ENCODE measurements at places on chromosomes 2 and 18. TPM values are rescaled to one million over a fixed set of nuclear protein-coding genes. Genes with fewer than 3 reads are reported as not detected.
A peak's percentile ranks its signal among the peaks of the same experiment; 100 is the strongest.

DNA sequence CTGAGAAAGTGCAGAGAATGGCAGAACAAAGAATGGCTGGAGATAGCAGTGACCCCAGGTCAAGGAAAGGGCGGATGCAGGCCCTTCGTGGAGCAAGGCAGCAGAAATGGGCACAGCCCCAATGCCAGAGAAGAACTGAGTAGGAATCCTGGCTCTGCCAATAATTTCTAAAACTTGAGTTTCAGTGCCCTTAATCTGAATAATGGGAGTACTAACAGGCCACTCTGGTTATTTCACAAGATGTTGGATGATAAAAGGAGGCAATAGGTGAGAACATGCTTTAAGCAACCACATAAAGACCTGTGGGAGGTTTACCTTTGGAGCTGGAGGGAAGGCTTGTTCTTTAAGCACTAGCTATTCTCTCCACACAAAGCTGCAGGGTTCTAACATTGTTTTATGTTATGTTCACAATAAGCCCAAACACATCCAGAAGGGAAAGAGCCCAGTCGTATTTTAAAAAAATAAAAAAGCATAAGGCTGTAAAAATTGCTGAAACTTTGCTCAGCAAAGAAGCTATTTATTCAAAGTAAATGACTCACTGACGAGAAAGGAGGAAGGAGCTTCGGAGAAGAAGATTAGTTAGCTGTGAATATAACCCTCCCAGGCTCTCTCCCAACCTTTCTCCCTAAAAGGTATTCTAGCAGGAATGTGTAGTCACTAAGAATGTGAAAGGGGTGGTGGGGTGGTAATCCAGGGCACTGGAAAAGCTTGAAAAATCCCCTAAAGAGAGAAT, 470.2 kb downstream of the TXNL1 start:
- H3K36me3 ChIP-seq, result no peaks in the 10 kb centered on the region
- H3K27me3 ChIP-seq, result no peaks in the 10 kb centered on the region
- no peak for DNase-seq
- H3K4me3 ChIP-seq, result no peak overlapping the region
- no peaks in the 10 kb centered on the region for H3K4me1 ChIP-seq
- H3K27ac ChIP-seq, result peak overlapping the region; percentile 6

- H3K27me3 ChIP-seq, result no peaks in the 10 kb centered on the region
- no peaks in the 10 kb centered on the region for H3K36me3 ChIP-seq
- H3K27ac ChIP-seq, result no peak overlapping the region
- H3K4me3 ChIP-seq, result peak overlapping the region; percentile 64
These were observed 9.5 kb upstream of the PROC start for GRCh38 chr2:127408807-127409099.

- H3K27me3 ChIP-seq, result no peaks in the 10 kb centered on the region
- peak; percentile 63 for DNase-seq
- H3K27ac ChIP-seq, result no peak overlapping the region
- peaks cover 3% of the 10 kb centered on the region for H3K4me1 ChIP-seq
- H3K4me3 ChIP-seq, result no peak overlapping the region
- H3K36me3 ChIP-seq, result no peaks in the 10 kb centered on the region
These were observed 17.3 kb downstream of the ALPK2 start for GRCh38 chr18:58611395-58612131.

DNA sequence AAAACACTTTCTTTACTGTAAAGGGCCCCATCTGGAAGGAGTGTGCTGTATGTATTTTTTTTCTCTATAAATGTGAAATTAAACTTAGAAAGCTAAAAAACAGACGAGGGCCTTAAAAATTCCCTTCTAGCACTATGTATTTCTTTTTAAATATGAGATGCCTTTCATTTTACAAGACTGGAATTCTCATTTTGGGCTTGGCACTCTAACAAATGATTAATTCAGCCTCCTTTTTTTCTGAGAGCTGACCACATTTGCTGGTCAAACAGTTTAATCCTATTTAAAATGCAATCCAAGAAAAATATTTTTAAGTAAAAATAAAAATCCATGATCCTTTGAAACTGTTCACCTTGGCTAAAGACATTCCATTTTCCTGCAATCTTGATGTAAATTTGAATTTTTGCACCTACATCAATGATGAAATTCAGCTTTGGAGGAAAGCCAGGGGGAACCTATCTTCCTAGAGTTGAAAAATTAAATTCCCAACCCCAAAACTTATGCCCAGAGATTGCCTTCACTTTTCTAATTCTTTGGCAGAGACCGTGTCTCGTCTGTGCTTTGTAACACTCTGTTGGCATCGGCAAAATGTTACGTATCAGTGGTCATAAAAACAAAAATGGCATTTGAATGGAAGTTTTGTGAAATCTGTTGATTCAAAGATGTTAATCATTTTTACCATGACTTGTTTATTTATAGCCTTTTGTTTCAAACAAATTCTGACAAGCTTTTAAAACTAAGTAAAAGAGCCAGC, 284.5 kb downstream of the ZNF521 start:
- H3K4me3 ChIP-seq, result no peak overlapping the region
- no peak for DNase-seq
- H3K4me1 ChIP-seq, result no peaks in the 10 kb centered on the region

- H3K4me1 ChIP-seq, result no peaks in the 10 kb centered on the region
- no peaks in the 10 kb centered on the region for H3K27me3 ChIP-seq
- H3K4me3 ChIP-seq, result no peak overlapping the region
- no peaks in the 10 kb centered on the region for H3K36me3 ChIP-seq
- no peak for DNase-seq
These were observed 140.5 kb downstream of the SRBD1 start for GRCh38 chr2:45470531-45470930.

DNA sequence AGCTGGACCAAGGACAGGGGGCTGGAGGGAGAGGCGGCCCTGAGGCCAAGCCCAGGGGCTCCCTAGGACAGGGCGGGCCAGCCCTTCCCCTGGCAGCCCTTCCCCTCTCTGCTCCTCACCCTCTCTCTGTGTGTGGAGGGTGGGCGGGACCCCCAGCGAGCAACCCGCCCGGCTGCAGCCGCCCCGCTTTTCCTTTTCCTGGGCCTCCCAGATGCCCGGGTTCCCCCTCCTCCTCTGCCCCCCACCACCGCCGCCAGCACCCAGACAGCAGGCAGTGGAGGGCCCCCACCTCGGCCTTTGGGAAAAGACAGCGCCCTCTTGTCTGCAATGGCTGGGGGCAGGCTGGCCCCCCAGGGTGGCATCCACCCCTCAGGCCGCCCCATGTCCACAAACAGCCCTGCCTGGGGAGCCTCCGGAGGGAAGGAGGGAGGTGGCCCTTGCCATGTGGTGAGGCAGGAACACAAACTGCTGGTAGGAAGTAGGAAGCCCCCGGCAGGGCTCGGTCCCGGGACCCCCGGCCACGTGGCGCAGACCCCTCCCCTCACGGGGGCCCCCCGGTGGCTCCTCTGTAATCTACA, 135.1 kb upstream of the CTDP1 start:
- DNase-seq, result no peak
- no peak overlapping the region for H3K4me3 ChIP-seq
- H3K4me1 ChIP-seq, result no peaks in the 10 kb centered on the region
- no peaks in the 10 kb centered on the region for H3K36me3 ChIP-seq

- H3K27ac ChIP-seq, result no peak overlapping the region
- no peaks in the 10 kb centered on the region for H3K27me3 ChIP-seq
- no peak overlapping the region for H3K4me3 ChIP-seq
- no peaks in the 10 kb centered on the region for H3K4me1 ChIP-seq
- no peak for DNase-seq
These were observed 118.9 kb downstream of the RDH14 start for GRCh38 chr2:18441583-18441982.

DNA sequence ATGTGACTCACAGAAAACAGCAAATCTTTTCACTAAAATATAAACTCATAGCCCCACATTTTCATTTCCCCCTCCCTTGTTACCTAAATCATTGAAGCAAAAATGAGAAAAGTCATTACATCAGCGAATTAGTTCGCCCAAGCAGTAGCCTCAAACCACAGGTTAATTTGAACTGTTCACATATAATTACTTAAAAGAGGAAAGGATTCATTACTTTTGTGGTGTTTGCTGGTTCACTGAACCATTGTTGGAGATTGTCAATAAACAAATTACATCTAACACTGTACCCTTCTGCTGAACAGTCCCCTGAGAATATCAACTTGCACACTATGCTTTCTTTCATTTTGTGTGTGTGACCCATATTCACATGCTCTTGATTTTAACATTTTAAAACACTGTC, 238.7 kb downstream of the ERBB4 start:
- no peaks in the 10 kb centered on the region for H3K27me3 ChIP-seq
- H3K27ac ChIP-seq, result no peak overlapping the region

DNA sequence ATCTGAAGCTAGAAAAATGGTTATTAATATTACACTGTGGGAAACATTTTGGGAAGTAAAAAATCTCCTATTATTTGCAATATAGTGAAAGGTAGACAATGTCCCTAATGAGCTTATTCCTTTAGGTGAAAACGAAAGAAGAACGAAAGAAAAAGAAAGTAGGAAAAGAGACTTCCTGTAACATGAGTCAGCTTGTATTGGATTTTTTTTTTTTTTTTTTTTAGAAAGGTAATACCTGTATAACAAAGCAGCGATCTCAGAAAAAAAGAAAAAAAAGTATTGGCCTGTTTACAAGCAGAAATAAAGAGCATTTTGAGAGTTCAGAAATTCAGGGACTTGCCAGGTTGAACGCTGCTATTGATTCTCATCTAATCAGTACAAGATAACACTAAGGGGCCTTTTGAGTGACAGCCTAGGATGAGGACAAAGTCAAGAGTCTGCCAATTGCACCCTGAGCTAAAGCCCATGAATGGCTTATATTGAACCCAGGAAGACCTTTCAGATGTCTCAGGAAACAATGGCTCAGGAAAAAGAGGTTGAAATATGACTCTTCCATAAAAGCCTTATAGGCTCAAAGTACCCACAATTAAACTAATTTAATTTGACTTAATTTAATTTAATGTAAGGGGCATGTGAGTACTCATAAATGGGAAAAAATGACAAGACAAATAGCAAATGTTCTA, 615.6 kb upstream of the CDH2 start:
- DNase-seq, result no peak
- H3K4me1 ChIP-seq, result no peaks in the 10 kb centered on the region
- H3K4me3 ChIP-seq, result no peak overlapping the region
- no peaks in the 10 kb centered on the region for H3K36me3 ChIP-seq

DNA sequence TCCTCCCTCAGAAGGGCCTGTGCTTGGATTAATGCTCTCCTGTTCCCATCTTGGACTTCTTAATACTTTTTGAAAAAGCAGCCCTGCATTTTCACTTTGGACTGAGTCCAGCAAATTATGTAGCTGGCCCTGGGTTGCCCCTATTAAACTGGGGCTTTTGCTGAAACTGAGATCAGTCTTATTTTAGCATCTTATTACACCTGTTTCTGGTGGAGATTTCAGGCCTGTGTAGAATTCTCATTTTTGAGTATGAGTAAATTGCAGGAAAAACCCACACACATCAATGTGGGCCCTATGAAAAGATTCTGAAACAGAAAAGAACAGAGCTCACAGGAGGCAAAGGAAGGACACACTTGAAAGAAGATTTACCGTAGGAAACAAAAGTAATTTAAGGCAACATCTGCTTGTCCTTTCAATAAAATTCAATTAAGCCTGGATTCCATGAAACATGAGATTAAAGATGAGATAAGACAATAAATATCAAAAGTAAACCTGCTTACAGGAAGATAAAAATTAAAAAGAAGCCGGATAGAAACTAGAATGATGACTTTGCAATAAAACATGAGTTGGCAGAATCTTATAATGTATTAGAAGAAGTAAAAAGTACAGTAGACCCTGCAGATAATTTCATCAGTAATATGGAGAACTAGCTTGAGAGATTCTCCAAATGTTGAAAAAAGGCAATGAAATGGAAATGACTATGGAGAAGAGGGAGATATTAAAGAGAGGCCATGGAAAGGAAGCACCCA, 90.7 kb upstream of the GCFC2 start:
- no peaks in the 10 kb centered on the region for H3K27me3 ChIP-seq
- no peak overlapping the region for H3K4me3 ChIP-seq
- H3K4me1 ChIP-seq, result 0 out of 2 replicates have a peak, but pooled peaks cover 2% of the 10 kb centered on the region
- no peak for DNase-seq
- H3K27ac ChIP-seq, result no peak overlapping the region

- no peaks in the 10 kb centered on the region for H3K4me1 ChIP-seq
- H3K36me3 ChIP-seq, result no peaks in the 10 kb centered on the region
- no peak overlapping the region for H3K4me3 ChIP-seq
These were observed 8.7 kb upstream of the NGEF start for GRCh38 chr2:233021771-233022170.

DNA sequence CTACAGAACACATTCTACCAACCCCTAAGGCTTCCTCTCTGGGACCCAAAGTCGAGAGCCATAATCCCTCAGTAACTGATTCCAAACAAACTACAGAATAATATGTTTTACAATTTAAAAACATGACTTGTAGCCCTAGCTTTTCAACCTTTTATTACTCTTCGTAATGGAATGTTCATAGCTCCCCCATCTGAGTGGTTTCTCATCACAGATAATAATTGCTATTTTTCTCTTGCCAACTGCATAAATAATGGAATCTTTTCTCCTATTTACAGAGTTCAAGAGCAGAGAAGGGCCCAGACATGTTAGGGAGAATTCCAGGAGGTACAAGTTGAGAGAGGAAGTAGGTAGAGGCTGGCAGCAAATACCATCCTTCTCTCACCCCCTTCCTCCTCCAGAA, 59.9 kb upstream of the CERS6 start:
- no peak for DNase-seq
- H3K27ac ChIP-seq, result no peak overlapping the region
- no peak overlapping the region for H3K4me3 ChIP-seq
- no peaks in the 10 kb centered on the region for H3K27me3 ChIP-seq

DNA sequence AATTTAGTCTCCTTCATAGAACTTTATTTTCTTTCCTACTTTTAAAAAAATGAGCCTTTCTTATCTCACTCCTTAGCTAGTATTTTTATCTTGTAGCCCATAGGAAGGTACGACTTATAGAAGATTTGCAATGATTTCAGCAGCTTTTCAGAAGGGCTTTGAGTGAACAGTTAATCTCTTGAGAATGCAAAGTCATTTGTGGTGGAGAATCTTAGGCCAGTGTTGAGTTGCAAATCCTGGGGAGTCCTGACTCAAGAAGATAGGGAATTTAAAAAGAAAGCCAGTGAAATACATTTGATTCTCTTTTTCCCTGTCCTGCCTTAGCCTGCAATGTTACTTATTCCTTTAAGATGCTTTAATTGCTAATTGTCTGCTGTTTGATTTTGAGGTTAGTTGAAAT, 33.6 kb downstream of the LYPD6 start:
- no peak overlapping the region for H3K4me3 ChIP-seq
- no peaks in the 10 kb centered on the region for H3K36me3 ChIP-seq
- H3K27me3 ChIP-seq, result no peaks in the 10 kb centered on the region

The STK17B gene
- 10.5 TPM for total RNA-seq

The FARP2 gene
- total RNA-seq, result 35.7 TPM

The CABYR gene
- total RNA-seq, result 20.1 TPM

The ASXL3 gene
- 1.3 TPM for total RNA-seq

The LIPG gene
- total RNA-seq, result 11.8 TPM

The EVA1A gene
- 4.3 TPM for total RNA-seq

The SIGLEC15 gene
- 0.37 TPM for total RNA-seq
